ENCODE measurements at places on chromosomes 5 and 9. TPM values are rescaled to one million over a fixed set of nuclear protein-coding genes. Genes with fewer than 3 reads are reported as not detected.

HTR1A gene
- 0.35 TPM for polyA plus RNA-seq

PCDHB16 gene
- polyA plus RNA-seq = 8.2 TPM

PHYHD1 gene
- 38.5 TPM for polyA plus RNA-seq

C9orf50 gene
- 0.18 TPM for polyA plus RNA-seq

EDIL3 gene
- polyA plus RNA-seq = 43.7 TPM

BAAT gene
- polyA plus RNA-seq = 0.28 TPM

PITX1 gene
- 0.18 TPM for polyA plus RNA-seq

FBLL1 gene
- 0.95 TPM for polyA plus RNA-seq

BDP1 gene
- 38.6 TPM for polyA plus RNA-seq

GRCh38 chr9:16085167-16085726, 532.4 kb downstream of the CCDC171 start:
- no peak overlapping the region for H3K4me3 ChIP-seq
- no peaks in the 10 kb centered on the region for H3K36me3 ChIP-seq
- H3K27me3 ChIP-seq = no peaks in the 10 kb centered on the region

- H3K27ac ChIP-seq = no peak overlapping the region
- no peaks in the 10 kb centered on the region for H3K27me3 ChIP-seq
- DNase-seq = no peak
These were observed 327.3 kb downstream of the CDH18 start for GRCh38 chr5:19660679-19661078.

DNA sequence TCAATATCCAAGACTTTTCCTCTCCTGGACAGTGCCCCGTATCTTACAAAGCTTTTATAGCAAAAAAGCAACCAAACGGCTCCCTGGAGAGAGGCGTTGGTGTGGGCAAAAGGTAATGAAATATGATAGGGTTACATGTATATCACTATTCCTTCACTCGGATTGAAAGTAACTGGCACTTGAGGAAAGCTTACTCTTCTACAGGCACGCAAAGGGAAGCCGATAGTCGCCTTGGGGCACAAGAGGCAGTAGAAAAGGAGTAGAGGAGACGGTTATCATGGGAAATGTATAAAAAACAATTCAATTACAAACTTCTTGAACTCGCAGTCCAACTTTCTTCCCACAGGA, 1.1 kb downstream of the DIAPH1 start:
- no peaks in the 10 kb centered on the region for H3K27me3 ChIP-seq
- no peak for DNase-seq
- peaks cover 29% of the 10 kb centered on the region for H3K36me3 ChIP-seq
- H3K4me1 ChIP-seq = no peaks in the 10 kb centered on the region

GRCh38 chr5:59034498-59035186, 451.8 kb downstream of the RAB3C start:
- no peaks in the 10 kb centered on the region for H3K36me3 ChIP-seq
- no peak overlapping the region for H3K4me3 ChIP-seq
- H3K27ac ChIP-seq = peak overlapping the region; percentile 92
- no peak for DNase-seq
- H3K27me3 ChIP-seq = no peaks in the 10 kb centered on the region
- H3K4me1 ChIP-seq = peaks cover 7% of the 10 kb centered on the region

GRCh38 chr5:97297063-97297703, 114.1 kb upstream of the RIOK2 start:
- no peaks in the 10 kb centered on the region for H3K36me3 ChIP-seq
- DNase-seq = no peak
- no peak overlapping the region for H3K27ac ChIP-seq
- H3K27me3 ChIP-seq = no peaks in the 10 kb centered on the region
- H3K4me1 ChIP-seq = no peaks in the 10 kb centered on the region

DNA sequence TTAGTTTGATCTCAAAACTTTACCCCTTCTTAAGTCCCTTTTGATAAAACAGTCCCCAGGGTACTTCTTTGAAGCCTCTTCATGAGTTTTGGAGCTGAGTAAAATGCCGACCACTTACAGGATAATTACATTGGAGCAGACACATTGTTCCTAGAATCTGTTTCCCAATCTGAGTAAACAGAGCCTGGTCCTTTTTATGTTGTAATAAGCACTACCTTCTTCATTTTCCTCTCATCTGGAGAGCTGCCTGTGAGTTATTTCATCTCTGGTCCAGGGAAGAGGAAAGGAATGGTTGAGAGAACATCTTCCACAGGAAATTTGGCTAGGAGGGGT, 26.3 kb upstream of the GALNT10 start:
- no peak for DNase-seq
- H3K27me3 ChIP-seq = no peaks in the 10 kb centered on the region
- H3K27ac ChIP-seq = no peak overlapping the region

DNA sequence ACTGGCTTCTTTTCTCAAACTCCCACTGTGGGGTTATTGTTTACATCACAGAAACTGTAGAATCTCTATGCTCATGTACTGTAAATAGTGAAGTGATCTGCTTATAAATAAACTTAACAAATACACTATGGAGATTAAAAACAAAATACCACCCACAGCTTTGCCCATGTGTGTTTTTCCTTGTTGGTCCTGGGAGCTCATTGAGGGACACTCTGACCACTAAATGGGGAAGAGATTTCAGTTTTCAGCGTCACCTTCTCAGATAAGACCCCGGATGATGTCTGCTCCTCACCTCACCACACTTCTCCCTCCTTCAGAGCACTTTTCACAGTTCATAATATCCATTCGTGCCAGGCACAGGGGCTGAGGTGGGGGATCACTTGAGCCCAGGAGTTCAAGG, 89.7 kb downstream of the PDE6A start:
- no peaks in the 10 kb centered on the region for H3K4me1 ChIP-seq
- H3K27ac ChIP-seq = peak overlapping the region; percentile 58
- no peaks in the 10 kb centered on the region for H3K27me3 ChIP-seq
- H3K4me3 ChIP-seq = no peak overlapping the region
- peaks cover 6% of the 10 kb centered on the region for H3K36me3 ChIP-seq

- H3K4me1 ChIP-seq = no peaks in the 10 kb centered on the region
- H3K36me3 ChIP-seq = no peaks in the 10 kb centered on the region
- H3K27me3 ChIP-seq = peaks cover 6% of the 10 kb centered on the region
- H3K27ac ChIP-seq = no peak overlapping the region
These were observed 8.7 kb upstream of the GDA start for GRCh38 chr9:72140586-72140985.

DNA sequence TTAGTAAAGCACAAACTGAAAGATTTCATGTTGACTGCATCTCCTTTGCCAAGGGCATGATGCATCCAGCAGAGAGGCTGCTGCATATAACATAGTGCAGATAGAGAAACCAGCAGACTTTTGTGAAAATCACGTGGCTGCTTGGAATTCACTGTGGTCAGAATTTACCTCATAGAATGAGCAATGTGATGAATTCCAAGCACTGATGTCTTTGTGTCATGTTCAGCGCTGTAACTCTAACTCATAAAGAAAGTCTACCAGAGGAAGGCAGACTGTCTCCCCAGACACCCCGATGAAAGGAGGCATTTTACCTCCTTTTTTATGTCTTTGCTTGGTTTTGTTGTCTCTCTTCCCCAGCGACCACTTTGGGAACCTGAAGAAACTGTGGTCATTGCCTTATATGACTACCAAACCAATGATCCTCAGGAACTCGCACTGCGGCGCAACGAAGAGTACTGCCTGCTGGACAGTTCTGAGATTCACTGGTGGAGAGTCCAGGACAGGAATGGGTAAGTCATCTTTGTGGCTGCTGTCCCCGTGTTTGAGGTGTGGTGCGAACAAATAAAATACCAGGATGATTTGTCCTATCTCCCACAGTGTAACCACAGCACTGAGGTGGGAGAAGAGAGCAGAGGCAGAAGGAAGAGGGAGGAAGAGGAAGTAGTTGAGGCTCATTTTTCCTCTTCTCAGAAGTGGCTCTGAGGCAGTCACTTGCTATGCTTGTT, 42.0 kb downstream of the ITK start:
- H3K4me3 ChIP-seq = no peak overlapping the region
- no peak overlapping the region for H3K27ac ChIP-seq
- H3K27me3 ChIP-seq = no peaks in the 10 kb centered on the region
- H3K36me3 ChIP-seq = no peaks in the 10 kb centered on the region

DNA sequence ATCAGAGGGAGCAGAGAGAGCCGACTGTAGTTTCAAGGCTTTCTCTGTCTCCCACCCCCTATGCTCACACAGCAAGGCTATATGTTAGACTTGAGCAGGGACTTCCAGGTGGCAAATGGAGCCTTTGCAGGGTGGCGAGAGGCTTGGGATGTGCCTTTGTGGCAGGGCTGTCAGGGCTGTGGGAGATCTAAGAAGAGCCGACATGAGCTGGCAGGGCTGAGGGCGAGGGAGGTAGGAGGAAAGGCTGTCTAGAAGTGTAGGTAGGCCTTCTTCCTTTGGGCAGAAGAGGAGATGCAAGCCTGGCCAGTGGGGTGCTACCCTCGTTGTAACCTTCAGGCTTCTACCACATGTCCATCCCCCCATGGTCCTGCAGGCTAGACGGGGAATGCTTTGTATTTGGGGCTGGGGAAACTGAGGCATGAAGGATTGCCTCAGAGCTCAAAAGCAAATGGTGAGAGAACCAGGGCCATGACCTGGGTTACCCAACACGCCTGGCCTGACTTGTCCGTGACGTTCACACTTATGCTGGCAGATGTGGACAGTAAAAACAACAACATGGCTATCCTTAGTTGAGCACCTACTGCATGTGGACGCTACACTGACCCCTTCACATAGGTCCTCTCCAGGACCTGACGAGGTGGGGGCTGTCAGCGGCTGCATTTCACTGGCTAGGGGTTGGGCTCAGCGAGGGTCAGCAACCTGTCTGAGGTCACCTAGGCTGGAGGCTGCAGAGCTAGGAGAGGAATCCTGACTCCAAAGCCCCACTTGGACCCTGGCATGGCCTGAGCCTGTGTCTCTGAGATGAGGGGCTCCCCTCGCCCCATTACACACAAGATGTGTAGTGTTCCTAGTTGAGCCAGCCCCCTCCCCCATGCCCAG, 15.3 kb downstream of the CXXC5 start:
- no peaks in the 10 kb centered on the region for H3K36me3 ChIP-seq
- H3K27ac ChIP-seq = no peak overlapping the region
- no peak overlapping the region for H3K4me3 ChIP-seq
- no peak for DNase-seq
- peaks cover 92% of the 10 kb centered on the region for H3K4me1 ChIP-seq
- H3K27me3 ChIP-seq = no peaks in the 10 kb centered on the region

GRCh38 chr9:72633966-72634365, 112.6 kb downstream of the TMC1 start:
- no peaks in the 10 kb centered on the region for H3K4me1 ChIP-seq
- H3K27ac ChIP-seq = no peak overlapping the region

- H3K4me3 ChIP-seq = no peak overlapping the region
- no peak for DNase-seq
- no peaks in the 10 kb centered on the region for H3K27me3 ChIP-seq
These were observed 416.0 kb downstream of the ICE1 start for GRCh38 chr5:5838493-5838892.

- no peak overlapping the region for H3K4me3 ChIP-seq
- no peaks in the 10 kb centered on the region for H3K36me3 ChIP-seq
- no peaks in the 10 kb centered on the region for H3K27me3 ChIP-seq
These were observed 19.9 kb downstream of the GDA start for GRCh38 chr9:72169178-72169577.

DNA sequence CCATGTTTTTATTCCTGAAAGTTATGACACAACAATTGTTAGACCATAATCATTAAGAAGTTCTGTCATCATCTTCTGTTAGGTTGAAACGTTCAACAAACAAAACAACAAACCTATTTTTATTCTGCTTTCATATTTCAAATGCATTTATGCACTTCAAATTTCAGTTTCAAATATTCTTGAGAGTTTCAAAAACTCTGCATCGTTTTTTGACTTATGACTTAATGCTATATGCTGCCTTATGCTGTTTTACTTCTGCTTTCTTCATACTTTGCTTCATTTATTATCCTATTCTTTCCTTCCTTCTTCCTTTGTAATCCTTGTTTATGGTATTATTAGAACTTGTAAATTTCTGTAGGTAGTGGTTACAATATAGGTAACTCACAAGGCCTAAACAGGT, 95.0 kb downstream of the PCSK1 start:
- H3K4me3 ChIP-seq = no peak overlapping the region
- no peak for DNase-seq

DNA sequence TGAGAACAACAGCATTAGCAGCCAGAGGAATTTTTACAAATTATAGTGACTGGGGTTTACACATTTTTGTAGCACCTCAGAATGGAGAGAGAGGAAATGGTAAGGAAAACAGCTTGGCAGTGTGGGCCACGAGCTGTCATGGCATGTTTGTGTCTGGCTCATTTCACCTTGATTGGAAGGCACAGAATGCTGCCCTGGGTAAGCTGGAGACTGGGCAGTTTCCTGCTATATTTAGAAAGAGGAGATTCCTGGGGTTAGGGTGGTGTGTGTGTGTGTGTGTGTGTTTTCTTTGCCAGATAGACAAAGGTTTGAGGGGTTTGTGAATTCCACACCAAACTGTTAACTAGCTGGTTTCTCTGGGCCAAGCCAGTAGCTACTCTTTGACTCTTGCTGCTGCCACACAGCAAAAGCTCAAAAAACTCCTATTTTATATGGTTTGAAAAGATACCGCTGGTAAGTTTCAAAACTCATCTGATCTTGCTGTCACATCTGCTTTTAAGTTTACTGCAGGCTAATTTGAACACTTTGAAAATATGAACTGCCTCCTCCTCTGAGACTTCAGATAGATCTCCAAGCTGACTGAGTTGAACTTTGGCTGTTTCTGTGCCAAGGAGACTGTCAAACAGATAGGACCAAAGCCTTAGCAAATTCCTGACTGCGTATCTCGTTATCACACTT, 9.1 kb downstream of the ARHGAP26 start:
- no peak overlapping the region for H3K27ac ChIP-seq
- DNase-seq = no peak
- no peaks in the 10 kb centered on the region for H3K27me3 ChIP-seq

GRCh38 chr5:142184988-142185387, 76.4 kb downstream of the NDFIP1 start:
- H3K4me3 ChIP-seq = no peak overlapping the region
- no peak overlapping the region for H3K27ac ChIP-seq
- no peaks in the 10 kb centered on the region for H3K27me3 ChIP-seq
- no peaks in the 10 kb centered on the region for H3K4me1 ChIP-seq

DNA sequence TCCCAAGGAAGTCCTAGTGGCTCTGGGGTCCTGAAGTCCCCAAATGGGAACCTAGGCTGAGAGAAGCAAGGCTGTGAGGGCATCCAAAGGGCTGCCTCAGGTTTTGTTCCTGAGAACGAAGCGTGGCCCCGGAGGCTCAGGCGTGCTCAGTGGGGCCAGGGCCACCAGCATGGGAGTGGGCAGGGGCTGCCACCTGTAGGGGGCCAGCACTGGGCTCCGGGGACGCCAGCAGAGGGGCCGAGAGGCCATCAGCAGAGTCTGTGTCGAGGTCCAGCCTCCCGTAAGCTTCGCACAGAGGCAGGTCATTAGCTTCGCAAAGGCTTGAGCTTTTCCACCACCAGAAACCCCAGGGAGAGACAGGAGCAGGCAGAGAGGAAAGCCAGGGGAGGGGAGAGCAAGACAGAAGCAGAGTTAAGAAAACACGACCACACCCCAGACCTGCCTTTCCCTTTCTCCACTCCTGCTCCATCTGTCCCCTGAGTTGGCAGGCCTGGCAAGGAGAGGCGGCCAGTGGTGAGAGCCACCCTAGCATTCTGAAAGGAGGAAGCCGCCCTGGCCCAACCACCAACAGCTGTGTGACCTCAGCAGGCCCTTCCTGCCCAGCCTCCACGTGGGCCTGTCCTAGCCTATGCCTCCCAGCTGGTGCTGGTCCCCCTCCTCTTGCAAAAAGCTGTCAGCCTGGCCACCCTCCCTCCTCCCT, 5.5 kb upstream of the SURF6 start:
- peaks cover 61% of the 10 kb centered on the region for H3K4me1 ChIP-seq
- no peaks in the 10 kb centered on the region for H3K27me3 ChIP-seq
- H3K4me3 ChIP-seq = peak overlapping the region; percentile 20
- H3K27ac ChIP-seq = peak overlapping the region; percentile 85

GRCh38 chr5:89280103-89281037, 397.4 kb upstream of the MEF2C start:
- no peak overlapping the region for H3K4me3 ChIP-seq
- DNase-seq = no peak
- H3K36me3 ChIP-seq = no peaks in the 10 kb centered on the region
- H3K27me3 ChIP-seq = no peaks in the 10 kb centered on the region
- H3K27ac ChIP-seq = no peak overlapping the region

Measured in left lung (tissue), 14 donors.